Stimulated activated naive CD8-positive, alpha-beta T cell treated with anti-CD3 and anti-CD28 coated beads, Interleukin-15, amount 100 ng/mL, for 72 hours (primary cell): ENCODE measurements at places on chromosomes 2 and 18.

DNA sequence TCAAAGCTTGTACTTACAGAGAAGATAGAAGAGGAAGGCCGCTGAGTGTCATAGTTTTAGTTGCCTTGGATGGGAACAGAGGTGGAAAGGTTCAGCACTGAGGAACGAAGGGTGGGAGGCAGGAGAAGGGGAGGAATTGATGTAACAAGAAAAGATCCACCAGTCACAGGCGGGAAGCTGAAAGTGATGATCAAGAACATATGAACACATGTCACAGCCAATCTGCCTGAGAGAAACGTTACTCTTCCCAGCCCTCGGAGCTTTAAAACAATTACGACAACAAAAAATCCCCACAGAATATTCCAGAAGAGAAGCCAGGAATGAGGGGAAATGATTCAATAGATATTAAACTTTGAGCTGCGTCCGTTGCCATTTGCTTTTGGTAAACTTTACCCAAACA, 87.1 kb downstream of the TSHZ1 start:
- no peak for DNase-seq

DNA sequence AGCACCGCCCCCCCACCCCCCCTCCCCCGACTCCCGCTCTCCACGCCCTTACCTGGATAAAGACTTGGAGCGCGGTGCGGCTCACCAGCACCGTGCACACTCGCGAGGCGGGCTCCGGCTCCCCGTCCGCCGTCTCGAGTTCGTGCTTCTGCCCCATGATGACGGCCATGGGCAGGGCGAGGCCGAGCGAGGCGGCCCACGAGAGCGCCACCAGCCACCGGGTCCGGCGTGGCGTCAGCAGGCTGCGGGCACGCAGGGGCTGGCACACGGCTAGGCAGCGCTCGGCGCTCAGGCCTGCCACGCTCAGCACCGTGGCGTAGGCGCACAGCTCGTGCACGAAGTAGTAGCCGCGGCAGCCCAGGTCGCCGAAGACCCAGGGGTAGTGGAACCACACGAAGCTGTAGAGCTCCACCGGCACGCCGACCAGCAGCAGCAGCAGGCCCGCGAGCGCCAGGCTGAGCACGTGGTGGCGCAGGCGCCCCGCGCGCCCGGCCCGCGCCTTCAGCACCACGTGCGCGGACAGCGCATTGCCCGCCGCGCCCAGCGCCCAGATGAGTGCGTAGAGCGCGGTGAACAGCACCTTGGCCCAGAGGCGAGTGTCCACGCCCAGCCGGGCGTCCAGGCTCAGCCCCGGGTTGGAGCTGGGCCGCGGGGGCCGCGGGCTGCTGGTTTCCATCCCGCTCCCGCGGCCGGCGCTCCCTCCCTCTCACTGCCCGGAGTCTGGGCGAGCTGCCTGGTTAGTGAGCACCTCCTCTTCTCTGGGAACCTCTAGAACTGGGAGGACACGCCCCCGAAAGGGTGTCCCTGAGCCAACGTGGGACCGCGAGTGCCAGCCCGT, at the start of gene NTSR2:
TSS of gene NTSR2 (minus strand) at position 742 of the 838 bp plus-strand sequence. CDS start at position 676, 66 bp downstream.
- DNase-seq: peak; percentile 35

DNA sequence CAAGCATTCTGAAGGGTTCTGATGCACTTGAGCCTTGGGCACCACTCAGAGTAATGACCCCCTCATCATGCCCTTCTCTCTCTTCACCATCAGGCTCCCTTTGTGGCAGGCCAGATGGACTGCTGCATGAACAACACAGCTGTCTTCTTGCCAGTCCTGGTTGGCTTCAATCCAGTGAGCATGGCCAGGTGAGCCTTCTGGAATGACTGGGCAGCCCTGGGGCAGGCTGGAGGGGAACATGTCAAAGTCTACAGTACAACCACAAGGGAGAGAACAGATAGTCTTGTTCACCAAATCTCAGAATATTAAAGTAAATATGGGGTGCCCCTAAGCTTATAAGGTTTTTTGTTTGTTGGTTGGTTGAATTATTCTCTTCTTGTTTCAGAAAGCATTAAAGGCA, 4.4 kb downstream of the GCKR start:
- DNase-seq: no peak

DNA sequence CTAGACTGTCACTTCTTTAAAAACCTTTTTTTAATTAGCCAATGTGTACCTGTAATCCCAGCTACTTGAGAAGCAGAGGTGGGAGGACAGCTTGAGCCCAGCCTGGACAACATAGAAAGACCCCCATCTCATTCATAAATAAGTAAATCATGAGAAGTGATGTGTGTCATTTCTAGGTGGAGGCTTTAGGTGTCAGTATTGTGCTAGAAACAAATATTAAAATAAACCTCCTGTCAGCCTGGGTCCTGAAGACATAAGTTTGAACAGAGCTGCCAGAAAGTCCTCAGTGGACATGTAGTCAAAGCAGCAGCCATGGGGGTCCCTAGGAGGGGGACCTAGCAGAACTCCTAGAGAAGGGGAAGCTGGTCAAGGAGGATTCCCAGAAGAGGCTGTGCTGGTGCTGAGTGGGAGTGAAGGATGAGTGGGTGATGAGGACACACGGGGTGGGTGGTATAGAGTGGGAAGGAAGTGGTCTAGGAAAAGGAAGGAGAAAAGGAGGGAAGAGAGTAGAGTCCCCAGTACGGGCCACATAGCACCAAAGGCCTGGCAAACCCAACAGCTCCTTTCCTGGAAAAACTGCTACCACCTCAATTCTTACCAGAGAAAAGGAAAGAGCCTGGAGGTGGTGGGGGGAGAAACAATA, 316.6 kb upstream of the NCKAP5 start:
- DNase-seq: no peak

GRCh38 chr2:652881-653480, 24.2 kb downstream of the TMEM18 start:
- DNase-seq: no peak

- no peak for DNase-seq
Measured at GRCh38 chr18:22538426-22538825, 120.7 kb upstream of the CTAGE1 start.

DNA sequence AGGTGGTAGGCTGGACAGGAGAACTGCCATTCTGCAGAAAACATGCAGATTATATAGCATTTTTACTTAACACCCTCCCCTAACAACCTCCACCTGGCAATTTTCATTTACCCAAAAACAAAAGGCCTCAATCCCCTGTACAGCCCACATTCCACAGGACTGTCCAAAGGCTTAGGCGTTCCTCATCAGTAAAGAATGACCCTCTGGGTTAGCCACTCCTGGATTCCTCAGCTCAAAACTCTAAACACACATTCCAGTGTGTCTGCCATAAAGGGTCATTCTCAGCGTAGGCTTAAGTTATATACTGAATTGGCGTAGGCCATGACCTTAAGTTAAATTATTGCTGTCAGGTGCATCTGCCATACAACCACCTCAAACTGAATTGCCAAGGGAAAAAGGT, 261.8 kb upstream of the CHAC2 start:
- DNase-seq: no peak

GRCh38 chr2:217940261-217941220, 62.3 kb downstream of the TNS1 start:
- DNase-seq: no peak

GRCh38 chr2:170344663-170345346, 166.9 kb downstream of the MYO3B start:
- DNase-seq: no peak

GRCh38 chr2:74205596-74205995, 7.2 kb downstream of the MTHFD2 start:
- DNase-seq: no peak

GRCh38 chr2:202450785-202451184, 74.7 kb downstream of the BMPR2 start:
- DNase-seq: no peak
